Stimulated activated CD4-positive, alpha-beta T cell treated with anti-CD3 and anti-CD28 coated beads, TNF-alpha, amount 100 ng/mL, for 4 hours (primary cell): ENCODE measurements at places on chromosomes 5 and 9.

DNA sequence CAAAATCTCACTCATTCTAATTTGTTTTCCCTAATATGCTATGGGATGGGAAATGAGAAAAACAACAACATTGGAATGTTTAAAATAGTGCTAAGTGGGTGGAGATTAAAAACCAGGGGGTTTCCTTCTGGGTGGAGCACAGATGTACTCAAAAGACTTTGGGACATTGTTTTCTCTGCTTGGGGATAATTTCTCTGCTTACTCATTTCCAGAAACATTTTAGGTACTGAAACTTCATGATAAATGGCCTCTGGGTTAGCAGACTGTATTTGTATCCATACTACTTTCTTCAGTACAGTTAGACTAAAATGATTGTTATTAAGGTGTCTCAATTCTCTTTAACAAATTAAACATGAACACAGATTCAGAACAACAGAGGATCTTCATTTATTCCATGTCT is 17.4 kb downstream of the ELOVL7 start:
- no peak for DNase-seq

- no peak for DNase-seq
Measured at GRCh38 chr5:157744051-157745011, 819 bp downstream of the LSM11 start.

DNA sequence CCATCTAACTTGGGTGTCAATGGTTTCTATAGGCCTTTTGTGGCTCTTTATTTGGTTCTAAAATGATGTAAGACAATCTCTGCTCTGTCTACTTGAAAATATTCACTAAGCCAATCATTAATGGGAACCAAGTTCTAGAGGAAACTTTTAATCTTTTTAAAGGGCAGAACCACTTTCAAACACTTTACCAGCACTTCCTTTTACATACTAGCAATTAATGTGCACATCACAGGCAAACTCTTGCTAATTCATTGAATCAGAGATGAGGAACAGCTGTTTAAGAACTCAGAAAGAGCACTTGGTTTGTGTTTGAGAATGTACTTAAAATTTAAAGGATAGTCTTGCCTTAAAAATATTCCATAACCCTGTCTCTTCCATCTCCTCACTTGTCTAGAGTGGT is 83.4 kb downstream of the PAPPA start:
- no peak for DNase-seq

DNA sequence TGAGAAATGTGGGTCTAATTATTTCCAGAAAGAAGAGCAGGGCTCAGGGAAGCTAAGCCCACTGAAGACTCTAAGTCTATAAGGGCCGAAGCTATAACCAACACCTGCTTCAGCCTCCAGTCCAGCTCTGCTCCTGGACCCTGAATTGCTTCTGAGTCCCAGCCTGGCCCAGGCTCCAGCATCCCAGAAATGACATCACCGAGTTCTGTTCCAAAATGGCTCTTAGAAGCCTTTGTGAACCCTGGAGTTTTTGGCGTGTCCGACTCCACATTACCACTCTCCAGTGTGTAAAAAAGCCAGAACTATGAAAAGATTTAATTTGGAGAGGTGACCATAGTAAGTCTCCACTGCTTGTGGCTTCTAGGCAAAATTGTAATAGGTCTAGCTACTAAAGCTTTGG is 289.9 kb downstream of the SLIT3 start:
- no peak for DNase-seq

GRCh38 chr9:2085716-2086115 is 70.6 kb downstream of the SMARCA2 start:
- DNase-seq, result no peak

- DNase-seq, result no peak
Measured at GRCh38 chr9:102354041-102354440, 615.6 kb upstream of the GRIN3A start.

GRCh38 chr9:102178811-102179210 is 440.4 kb upstream of the GRIN3A start:
- DNase-seq, result no peak

DNA sequence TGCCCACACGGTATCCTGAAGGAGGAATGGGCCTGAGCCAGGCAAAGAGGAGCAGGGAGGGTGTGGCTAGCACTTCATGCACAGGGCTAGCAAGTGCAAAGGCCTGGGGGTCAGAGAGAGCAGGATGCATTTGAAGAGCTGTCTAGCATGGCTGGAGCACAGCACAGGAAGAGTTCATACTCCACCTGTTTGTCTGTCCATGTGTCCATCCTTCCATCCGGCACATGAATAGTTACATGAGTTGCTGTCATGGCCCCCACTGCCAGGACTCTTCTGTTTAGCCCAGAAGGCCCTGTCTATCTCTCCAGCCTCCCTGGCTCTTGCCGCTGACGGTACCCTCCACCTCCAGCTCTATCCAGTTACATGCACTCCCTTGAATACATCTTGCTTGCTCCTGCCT is 17.1 kb downstream of the RGS3 start:
- DNase-seq, result no peak

DNA sequence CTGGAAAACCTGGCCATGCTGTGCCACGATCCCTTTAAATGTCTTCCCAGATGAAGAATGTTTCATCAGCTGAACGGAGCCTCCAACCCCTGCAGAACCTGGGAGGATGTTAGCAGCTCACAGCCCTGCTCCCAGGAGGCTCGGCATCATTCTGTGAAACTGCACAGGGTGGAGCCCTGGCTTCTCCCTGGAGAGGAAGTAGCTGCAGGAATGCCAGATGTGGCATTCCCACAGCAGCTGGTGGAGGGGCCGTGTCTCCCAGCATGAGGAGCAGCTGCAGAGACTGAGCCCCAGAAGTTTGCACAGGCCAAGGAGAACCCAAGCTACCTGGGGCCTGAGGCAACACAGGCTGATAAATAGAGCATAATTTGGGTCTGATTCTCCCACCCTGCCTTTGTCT is 165.8 kb upstream of the MAP3K1 start:
- DNase-seq, result no peak

GRCh38 chr9:129316281-129317030 is 138.4 kb upstream of the IER5L start:
- no peak for DNase-seq

- no peak for DNase-seq
Measured at GRCh38 chr5:67588389-67588788, 391.8 kb upstream of the CD180 start.

DNA sequence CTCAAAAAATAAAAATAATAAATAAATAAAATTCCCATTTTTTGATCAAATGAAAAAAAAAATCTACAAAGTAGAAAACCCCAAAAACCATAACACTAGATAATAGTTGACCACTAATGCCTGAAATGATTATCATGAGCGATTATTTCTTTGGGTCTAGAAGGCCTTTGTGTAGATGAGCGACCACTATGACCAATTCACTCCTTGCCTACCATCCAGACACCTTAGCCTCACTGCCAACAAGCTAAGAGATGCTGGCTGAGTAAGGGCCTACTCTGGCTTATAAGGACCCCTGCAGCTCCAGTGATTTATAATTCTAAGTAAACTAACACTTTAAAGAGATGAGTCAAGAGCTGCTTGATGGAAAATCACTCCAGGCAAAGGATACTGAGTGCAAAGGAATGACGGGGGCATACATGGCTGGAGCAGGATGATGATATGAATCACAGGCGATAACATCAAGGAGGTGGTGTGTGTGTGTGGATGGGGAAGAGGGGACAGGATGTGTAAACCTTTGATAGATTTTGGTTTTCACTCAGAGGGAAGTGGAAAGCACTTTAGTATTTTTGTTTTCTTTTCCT is 4.8 kb upstream of the F2RL1 start:
- no peak for DNase-seq

- no peak for DNase-seq
Measured at GRCh38 chr9:138104251-138105122, 226.9 kb downstream of the CACNA1B start.

- DNase-seq, result no peak
Measured at GRCh38 chr5:2030131-2030530, 147.4 kb upstream of the IRX4 start.

- no peak for DNase-seq
Measured at GRCh38 chr5:13649656-13650055, 294.8 kb downstream of the DNAH5 start.

- DNase-seq, result no peak
Measured at GRCh38 chr9:1051210-1051583, 1.0 kb downstream of the DMRT2 start.

DNA sequence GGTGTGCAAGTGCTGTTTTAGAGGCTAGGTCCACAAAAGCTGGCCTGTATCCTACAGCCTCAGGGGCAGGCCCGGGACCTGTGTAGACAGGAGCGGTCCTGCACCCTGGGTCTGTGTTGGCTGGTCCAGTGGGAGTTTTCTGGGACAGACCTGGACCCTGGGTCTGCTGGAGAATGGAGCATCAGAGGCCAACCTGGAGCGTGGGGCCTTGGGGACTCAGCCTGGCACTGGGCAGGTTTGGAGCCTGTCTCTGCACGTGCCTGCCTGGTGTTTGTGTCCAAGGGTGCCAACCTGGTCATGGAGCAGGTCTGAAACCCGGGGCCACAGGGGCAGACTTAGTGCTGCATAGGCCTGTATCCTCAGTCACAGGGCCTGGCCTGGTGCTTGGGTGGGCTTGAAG is 45.8 kb downstream of the SRFBP1 start:
- no peak for DNase-seq

- no peak for DNase-seq
Measured at GRCh38 chr9:36878986-36879982, 154.8 kb downstream of the PAX5 start.

DNA sequence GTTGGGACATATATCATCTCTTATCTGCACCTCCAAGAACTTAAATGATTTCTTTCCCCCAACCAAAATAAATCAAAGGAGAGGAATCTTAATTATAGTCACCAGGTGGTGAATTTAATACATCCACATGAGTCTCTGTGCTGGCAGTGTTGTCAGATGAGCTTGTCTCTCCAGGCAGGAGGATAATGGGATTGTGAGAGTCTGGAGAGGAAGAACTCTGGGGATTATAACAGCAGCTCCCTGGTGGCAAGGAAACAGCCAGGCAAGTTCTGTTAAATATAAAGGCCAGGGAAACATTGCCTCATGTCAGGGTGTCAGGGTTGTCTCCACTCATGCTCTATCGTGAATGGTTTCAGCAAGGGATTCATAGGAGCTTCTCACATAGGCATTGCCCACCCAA is 80.8 kb downstream of the TLR4 start:
- DNase-seq, result no peak

GRCh38 chr5:143758750-143759149 is 53.2 kb upstream of the HMHB1 start:
- no peak for DNase-seq

- no peak for DNase-seq
Measured at GRCh38 chr5:38540314-38540713, 16.1 kb downstream of the LIFR start.

DNA sequence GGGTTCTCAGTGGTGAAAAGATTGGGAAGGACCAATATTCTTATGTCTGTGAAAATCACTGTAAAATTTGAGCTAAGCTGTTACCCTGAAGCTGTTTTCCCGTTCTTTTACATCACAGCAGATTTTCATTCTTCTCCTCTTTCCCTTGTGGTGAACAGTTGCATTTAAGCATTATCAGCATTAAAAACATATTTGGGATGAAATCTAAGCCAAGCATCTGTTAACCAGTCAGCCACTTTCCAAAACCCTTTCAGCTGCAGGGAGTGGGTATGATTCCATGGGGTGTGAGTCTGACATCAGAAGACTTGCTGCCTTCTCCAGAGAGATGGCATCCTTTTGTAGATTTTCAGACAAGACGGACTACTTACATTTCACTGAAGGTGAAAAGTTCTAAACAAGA is 97.2 kb downstream of the TRIO start:
- DNase-seq, result no peak

- no peak for DNase-seq
Measured at GRCh38 chr5:112203229-112203628, 215.8 kb downstream of the EPB41L4A start.

GRCh38 chr9:33860200-33860871 is 43.4 kb downstream of the UBE2R2 start:
- DNase-seq, result no peak

DNA sequence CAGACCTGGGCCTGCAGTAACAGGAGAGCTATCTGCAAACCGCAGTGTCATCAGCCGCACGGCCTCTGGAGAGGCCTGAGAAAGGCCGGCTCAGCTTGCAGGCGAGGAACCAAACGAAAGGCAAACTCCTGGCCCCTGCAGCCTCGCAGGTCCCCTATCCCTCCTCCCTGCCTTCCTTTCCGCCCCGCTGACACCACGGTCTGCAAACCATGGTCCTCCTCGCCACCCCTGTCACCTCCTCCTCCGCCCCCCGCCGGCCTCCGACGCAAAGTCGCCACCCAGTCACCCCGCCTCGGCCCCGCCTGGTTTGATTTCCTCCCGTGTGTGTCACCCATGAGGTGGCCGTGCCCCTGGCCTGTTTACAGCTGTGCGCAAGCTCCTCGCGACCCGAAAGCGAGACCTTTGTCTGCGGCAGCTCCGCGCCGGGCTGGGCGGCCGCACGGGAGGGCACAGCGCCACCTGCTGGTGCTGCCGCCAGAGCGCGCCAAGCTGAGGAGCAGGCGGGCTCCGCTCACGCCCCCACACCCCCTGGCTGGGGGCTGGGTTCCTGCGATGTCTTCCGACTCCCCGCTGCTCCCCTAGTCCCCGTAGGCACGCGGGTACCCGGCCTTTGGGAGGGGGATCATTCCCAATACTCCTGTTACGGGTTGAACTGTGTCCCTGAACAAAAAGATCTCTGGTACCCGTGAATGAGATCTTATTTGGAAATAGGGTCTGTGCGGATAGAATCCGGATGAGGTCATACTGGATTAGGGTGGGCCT is 19.4 kb downstream of the GBGT1 start:
- DNase-seq, result peak; percentile 82

DNA sequence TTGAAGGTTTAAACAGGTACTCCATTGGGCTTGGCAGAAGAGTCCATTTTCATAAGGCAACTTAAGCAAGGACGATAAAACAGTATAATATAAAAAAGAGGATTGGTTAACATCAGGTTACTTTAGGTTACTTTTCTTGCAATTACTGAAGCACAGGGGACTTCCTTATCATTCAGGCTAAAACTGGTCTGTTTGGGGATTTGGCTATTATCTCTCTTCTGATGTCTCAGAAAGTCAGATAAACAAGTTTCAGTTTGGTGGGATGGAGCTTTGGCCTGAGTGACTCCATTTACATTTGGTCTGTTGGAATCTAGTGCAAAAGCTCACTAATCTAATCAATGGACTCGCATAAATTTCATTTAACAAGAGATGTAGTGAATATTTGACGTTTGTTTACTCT is 8.0 kb downstream of the GAPT start:
- DNase-seq, result no peak

DNA sequence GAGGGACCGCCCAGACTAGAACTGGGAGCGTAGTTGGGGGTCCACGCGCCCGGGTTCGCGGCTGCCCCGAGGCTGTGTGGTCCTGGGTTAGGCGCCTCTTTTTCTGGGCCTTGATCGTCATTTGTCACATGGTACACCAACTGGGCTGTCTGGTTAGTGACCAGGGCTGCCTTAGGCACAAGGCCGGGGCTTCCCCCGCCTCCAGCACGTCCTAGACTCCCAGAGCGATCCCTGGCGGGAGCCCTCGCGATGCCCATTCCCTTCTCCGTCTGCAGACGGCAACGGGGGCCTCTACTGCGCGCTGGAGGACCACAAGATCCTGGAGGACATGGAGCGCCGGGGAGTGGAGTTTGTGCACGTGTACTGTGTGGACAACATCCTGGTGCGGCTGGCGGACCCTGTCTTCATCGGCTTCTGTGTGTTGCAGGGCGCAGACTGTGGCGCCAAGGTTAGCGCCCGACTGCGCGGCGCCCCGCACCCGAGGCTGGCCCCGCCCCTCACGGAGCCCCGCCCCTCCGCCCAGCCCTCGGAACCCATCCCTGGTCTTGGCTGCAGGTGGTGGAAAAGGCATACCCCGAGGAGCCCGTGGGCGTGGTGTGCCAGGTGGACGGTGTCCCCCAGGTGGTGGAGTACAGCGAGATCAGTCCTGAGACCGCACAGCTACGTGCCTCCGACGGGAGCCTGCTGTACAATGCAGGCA is 1.5 kb downstream of the UAP1L1 start:
- DNase-seq, result no peak

- DNase-seq, result no peak
Measured at GRCh38 chr5:56159521-56159947, 73.6 kb downstream of the ANKRD55 start.
